Left kidney (tissue), 8 donors: ENCODE measurements at places on chromosomes 1 and 21.
A peak's percentile ranks its signal among the peaks of the same experiment; 100 is the strongest.

DNA sequence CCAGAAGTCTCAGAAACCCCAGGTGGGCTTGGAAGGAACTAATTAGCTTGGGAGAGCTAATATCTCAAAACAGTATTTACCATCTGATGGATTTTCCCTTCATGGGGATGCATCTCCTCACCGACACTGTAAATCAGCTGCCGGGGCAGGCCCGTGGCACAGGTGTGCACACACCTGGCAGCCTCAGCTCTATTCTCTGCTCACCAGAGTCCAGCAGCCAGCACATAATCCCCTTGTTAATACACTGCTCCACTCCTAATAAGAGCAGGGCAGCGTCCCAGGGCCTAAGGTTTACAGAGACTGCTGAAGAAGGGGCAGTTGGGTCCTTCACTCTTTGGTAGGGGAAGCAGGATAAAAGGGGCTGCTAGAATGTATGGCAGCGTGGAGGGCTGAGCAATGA, 200.0 kb downstream of the TOMM20 start:
- DNase-seq = no peak

DNA sequence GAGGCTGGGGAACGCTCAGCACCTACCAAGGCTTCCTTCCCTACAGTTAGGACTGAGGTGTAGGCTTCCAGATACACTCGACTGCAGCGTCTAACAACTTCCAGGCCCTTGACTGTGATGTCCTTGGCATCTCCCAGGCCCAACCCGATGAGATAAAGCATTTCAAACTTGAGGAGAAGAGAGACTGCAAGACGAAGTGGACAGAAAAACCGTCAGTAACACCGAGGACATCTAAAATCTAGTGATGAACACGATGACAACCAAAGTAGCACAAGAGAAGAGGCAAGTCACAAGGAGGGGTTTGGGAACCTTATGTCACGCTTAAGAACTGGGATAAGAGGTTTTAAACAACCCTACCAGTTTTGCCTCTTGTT, 314 bp downstream of the DPH5 start:
- no peak for DNase-seq

DNA sequence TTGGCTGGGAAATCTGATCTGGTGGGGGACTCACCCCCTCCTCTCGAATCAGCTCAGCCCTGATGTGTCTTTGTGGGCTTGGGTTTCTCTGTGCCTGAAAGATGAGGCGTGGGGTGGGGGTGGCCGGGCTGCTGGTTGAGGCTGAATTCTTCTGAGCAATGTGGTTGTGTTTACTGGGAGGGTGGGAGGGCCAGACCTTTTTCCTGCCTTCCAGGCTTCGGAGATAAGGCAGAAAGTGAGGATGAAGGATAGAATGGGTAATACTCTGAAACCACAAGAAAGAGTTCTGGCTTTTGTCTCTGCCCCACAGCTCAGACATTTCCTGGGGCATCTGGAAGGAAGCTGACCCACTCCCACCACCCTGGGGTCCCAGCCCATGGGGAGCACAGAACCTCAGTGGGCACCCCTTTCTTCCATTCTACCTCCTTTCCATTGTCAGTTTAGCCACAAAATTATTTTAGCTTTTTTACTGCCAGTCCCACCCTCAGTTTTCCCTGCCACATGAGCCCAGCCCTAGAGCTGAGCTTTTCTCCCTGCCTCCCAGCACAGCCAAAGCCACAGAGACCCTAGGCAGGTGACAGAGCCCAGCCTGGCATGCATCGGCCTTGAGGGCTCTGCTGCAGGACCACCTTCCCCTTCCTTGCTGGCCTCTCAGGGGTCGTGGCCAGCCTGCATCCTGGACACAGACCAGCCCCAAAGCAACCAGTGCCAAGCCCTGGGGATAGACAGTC, 11.2 kb downstream of the ALX3 start:
- DNase-seq = peak; percentile 43

- no peak for DNase-seq
Measured at GRCh38 chr21:44449473-44450363, 5.6 kb upstream of the LRRC3 start.

- no peak for DNase-seq
Measured at GRCh38 chr1:231643071-231643934, 16.7 kb downstream of the DISC1 start.

DNA sequence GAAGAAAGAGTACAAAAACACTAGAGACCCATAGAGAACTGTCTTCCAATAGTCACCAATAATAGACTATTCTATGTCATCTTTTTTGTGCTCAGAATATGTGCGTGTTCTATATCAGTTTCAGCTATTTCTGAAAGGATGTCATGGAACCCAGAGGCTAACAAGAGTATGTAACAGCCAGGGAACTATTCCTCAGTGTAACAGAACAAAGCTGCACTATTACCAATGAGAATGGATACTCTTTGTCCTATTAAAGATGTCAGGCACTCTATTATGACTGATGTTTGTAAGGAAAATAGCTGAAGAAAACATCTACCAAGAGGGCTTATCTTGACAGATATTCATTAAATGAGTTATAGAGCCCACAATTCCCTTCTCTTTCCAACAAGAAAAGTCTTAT, 8.6 kb upstream of the LRRC8C start:
- DNase-seq = no peak

DNA sequence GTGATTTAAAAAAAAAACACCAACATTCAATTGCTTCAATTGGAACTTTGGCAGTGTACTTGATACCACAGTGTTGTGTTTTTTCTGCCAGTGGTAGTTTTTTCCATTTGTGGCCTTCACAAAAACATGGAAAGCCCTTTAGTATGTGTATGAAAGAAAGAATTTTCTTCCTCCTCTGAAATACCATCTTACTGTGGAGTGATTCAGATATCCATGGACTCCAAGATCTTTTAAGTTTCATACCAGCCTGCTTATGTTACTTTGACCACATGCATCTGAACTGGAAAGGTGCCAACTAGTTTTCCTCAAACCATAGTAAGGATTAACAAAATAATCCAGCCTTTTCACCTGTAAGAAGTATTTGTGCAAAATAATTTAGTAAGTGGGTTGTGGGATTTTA, 3.4 kb downstream of the PPP2R5A start:
- no peak for DNase-seq

DNA sequence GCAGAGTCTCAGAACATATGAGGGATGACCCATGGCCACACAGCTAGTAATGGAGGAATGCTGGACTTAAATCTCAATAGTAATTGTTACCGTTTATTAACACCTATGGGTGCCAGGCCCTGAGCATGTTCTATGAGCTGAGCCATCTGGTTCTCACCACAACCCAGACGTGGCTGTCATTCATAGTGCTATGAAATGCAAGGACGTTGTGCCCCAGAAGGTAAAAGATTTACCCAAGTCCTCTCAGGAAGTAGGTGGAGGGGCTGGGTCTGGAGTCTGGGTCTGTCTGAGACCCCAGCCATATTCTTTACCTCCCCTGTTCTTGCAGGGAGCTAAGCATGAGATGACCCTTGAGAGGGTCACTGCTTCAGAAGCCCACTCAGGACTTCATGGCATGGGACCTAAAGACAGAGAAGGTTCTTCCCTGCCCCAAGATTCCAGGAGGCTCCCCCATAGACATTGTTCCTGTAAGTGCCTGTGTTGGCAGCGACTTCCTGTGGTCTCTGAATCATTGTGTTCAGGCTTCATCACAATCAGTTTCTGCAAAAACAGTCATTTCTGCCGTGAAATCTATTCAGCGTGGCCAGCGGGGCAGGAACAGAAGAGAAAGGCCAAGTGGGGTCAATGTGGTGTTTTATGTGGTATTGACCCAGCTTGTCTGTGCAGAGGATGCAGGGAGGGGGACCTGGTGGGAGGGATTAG, 475.4 kb downstream of the PTPRU start:
- DNase-seq = no peak

DNA sequence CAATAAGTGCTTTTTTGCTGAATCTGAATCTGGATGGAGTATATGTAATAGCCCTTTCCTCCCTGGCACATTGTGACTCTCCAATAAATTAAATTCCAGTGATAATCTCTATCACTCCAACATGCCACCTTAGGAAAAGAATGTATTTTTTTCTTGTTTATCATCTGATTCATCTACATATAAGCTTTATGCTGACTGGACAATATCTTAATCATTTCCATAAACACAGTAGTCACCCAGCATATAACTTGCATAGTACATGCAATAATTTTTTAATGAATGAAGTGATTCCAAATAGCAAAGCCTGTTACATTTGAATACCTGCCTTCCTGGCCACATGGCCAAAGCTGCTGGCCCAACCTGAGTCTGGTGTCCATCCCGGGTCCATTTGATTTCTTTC, 477.6 kb upstream of the USP24 start:
- no peak for DNase-seq

GRCh38 chr1:90839323-90839722, 122.2 kb upstream of the BARHL2 start:
- DNase-seq = no peak

DNA sequence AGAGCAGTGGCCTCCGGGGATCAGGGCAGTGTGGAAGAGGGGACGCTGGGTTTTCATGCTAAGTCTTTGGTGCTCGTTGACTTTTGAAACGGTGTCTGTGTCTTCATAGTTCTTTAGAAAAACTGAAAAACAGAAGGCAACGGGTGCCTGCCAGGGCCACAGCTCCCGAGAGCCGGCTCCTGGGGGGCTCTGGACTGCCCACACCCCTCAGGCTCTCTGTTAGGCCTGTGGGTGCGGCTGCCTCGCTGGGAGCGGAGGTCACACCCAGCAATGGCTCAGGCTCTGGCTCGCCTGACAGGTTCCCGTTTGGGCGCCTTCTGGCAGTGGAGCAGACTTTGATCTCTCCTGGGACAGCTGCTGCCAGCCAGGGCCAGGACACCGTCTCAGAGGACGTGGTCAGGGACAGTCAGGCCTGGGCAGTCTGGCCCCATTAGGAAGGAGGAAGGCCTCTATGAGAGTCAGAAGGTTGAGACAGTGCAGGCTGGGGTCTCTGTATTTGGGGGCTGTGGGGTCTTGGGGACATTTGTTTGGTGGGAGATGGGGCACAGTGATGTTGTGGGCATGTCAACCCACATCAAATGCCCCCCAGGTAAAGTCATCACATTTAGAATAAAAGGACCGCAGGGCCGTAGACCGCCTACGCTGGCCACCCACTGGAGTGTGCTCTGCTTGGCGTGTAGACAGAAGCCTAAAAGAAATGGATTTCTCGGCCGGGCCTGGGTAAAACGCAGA, 5.6 kb downstream of the ARHGEF16 start:
- no peak for DNase-seq

DNA sequence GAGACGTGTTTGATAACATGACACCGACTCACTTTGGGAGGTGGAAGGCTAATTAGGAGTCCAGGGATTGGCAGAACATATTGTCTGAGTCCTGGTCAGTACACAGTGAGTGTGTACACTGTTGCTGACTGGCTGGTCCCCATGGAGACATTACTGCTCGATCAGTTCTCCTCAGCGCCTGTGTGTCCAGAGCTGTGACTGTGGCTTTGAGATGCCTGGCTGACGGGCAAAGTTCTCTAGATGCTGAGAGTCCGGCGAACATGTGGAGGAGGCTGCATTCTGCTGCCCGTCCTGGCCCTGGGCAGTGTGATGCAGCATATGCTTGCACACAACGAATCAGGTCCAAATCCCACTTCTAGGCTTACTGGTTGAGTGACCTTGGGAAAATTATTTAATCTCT, 280.1 kb upstream of the ST6GALNAC5 start:
- no peak for DNase-seq

- no peak for DNase-seq
Measured at GRCh38 chr1:54883349-54884102, 3.5 kb downstream of the DHCR24 start.

DNA sequence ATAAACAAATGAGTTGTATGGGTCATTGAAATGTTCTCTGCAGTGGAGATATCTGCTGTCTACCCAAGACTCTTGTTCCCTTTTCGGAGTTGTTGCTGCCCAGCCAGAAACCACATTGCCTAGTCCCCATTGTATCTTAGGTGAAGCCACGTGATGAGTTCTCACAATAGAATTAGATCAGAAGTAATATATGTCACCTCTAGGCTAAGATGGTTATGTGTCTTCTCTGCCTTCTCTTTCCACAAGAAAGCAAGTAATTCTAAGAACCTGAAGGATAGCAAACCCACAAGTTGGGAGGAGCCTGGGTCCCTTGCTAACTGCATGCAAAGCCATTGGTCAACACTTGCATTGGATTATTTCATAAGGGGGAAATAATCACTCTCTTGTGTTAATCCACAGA, 76.6 kb downstream of the ADCY10 start:
- no peak for DNase-seq

DNA sequence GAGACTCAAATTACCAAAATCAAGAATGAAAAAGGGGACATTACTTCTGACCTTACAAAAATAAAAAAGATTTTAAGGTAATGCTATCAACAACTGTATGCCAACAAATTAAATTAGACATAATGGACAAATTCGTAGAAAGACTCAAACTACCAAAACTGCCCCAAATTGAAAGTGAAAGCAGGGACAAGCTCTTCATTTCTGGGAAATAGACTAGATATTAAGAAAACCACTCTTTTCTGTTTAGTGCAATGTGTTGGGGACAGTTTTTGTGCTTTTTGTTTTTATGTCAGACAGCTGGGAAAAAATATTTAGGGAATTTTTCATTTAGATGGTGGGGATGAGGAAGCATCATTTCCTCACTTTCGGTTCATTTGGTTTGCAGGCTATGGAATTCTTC, 4.9 kb upstream of the GBP1 start:
- DNase-seq = no peak

DNA sequence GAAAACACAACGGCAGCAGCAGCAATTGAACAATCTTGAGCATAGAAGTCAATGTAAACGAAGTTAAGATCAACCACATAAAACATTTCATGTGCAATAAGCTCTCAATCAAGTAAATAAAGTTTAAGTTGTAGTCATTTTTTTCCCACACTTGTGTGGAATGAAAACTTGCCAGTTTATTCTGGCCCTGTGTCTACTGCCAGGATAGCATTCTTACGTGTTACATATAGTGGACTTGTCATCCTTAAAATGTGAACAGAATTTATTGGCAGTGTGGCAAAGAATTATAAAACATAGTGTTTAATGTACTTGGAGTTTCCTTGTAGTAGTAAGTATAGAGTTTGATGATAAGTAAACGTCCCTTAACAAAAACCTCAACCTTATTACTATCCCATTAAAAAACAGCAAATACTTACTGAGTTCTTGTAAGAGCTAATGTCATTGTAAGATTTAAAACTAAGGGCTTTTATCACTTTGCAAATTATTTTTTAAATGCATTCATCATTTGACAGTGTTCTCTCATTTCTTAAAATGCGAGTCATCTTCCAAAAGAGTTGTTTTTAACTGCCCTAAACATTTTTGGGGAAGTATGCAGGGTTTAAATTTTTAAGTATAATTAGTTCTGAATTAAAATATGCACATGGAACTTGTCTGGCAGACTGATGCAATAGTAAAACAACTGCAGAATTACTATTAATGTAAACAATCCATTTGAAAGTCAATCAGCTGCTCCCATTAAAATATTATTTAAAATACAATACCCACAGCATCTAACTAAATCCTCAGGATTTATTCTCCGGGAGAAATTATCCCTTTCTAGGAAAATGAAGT, 7.9 kb downstream of the COX20 start:
- no peak for DNase-seq
